ENCODE measurements at places on chromosomes 7 and 10. TPM values are rescaled to one million over a fixed set of nuclear protein-coding genes. Genes with fewer than 3 reads are reported as not detected.

Gene IGFBP1
- not detected for total RNA-seq

- no peaks in the 10 kb centered on the region for H3K36me3 ChIP-seq
- no peaks in the 10 kb centered on the region for H3K27me3 ChIP-seq
- no peak overlapping the region for H3K4me3 ChIP-seq
- H3K4me1 ChIP-seq: no peaks in the 10 kb centered on the region
- no peak for DNase-seq
These were observed 109.5 kb upstream of the CARD11 start for GRCh38 chr7:3153118-3153517.

- H3K27ac ChIP-seq: no peak overlapping the region
- no peaks in the 10 kb centered on the region for H3K27me3 ChIP-seq
- no peak overlapping the region for H3K4me3 ChIP-seq
- no peaks in the 10 kb centered on the region for H3K4me1 ChIP-seq
- DNase-seq: no peak
These were observed 52.8 kb upstream of the ANAPC16 start for GRCh38 chr10:72162978-72163377.

- no peaks in the 10 kb centered on the region for H3K4me1 ChIP-seq
- no peak for DNase-seq
- H3K27me3 ChIP-seq: no peaks in the 10 kb centered on the region
- no peak overlapping the region for H3K4me3 ChIP-seq
- no peak overlapping the region for H3K27ac ChIP-seq
These were observed 76.9 kb downstream of the PRKCQ start for GRCh38 chr10:6503171-6503570.

GRCh38 chr10:128474571-128474970, 348.3 kb upstream of the MKI67 start:
- no peaks in the 10 kb centered on the region for H3K4me1 ChIP-seq
- H3K4me3 ChIP-seq: no peak overlapping the region
- H3K27ac ChIP-seq: no peak overlapping the region
- no peak for DNase-seq
- H3K36me3 ChIP-seq: no peaks in the 10 kb centered on the region

Measured in uterus (tissue), 4 donors.